ENCODE measurements at places on chromosomes 1 and 21.

DNA sequence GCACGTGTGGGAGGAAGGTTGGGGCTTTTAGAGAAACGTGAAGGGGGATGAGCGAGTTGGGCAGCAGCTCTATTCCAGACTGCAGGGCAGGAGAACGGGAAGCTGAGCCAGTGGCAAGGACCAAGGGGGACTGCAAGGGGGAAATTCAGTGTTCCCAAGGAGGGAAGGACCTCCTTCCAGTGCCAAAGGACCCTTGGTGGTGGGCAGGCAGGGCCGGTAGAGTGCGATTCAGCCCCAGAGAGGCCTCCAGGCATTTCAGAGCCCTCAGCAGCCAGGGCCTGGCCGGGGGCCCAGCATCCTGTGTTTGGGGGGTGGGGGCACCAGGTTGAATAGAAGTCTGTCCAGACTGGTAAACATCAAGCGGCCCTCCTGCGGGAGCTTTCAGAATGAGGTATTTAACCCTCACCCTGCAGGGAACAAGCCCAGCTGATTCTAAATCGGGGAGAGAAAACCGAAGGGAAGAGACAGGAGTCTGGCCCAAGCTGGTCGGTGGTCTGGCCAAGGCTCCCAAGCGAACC lies 2.3 kb downstream of the COL9A2 start:
- DNase-seq = no peak

- no peak for DNase-seq
Measured at GRCh38 chr1:190497565-190497964, 19.9 kb upstream of the BRINP3 start.

DNA sequence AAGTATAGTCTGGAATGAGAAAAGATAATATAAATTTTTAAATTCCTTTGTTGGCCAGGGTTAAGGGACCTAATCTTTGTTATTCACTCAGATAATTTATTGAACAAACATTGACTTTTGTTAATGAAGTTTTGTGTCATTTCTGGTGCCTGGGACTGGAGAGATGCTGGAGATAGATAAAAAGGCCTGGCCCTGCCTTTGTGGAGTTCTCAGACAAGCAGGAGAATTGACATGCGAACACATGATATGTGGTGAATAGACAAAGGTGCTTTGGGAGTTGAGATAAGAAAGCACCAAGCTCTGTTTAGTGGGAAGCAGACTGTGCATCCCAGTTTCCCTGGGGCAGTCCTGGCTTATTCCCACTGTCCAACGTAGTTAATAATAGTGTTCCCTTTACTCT lies 8.5 kb downstream of the C1orf21 start:
- no peak for DNase-seq

GRCh38 chr1:8776104-8776503 lies 41.3 kb downstream of the RERE start:
- DNase-seq = no peak

DNA sequence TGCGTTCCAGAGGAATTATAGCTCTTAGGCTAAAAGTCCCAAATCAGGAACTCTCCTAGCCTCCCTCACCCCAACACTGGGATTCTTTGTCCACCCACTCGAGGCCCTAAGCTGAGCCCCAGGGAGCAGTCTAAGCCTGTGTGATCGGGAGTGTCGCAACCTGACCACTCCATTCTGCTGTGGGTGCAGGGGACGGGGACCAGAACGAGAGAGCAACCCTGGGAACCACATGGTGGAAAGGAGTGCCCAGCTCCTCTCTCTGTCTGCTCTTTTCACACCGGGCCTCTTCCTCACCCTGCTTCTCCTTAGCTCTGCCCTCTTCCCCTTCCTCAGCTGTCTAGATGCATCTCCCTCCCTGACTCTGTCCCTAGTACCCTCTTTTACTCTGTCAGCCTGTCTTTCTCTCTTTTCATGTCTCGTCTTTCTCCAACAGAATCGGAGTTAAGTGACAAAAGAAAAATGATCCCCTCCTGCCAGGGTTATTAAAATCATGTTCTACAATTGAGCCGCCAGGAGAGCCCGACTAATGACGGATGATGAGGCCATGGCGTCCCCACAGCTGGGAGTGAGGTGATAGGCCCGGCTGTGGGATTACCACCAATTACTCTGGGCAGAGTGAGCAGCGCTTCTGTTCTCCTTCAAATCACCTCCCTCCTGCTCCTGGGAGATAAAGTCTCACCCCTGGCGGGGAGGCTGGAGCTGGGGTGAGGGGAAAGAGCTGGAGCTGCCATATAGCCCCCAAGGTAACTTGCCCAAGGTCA lies 34.5 kb upstream of the CSF3R start:
- DNase-seq = no peak

- DNase-seq = no peak
Measured at GRCh38 chr1:2279210-2279639, 51.1 kb downstream of the SKI start.

DNA sequence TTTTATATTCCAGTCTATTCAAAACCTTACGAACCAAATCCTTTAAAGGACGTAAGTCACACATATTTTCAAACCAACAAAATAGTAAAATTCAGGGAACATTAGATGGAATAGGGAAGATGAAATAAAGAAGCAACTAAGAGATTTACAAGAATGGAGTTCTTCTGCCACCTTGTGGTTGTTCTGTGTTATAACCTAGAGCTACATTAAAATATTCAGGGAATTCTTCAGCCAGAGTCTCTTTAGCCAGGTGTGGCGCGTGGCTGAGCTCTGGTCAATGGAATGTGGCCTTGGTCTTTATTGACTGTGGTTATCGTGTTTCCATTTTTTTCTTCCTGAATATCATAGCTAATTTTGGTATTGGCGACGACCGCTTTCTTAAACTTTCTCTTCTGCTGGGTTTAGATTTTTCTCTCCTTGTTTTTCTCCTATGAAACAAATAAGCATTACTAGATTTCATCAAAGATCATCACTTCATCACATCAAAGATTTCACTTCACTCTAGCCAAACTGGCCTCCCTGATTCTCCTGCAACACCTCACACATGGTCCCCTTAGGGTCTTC lies 221.3 kb downstream of the MRPL39 start:
- peak; percentile 6 for DNase-seq

DNA sequence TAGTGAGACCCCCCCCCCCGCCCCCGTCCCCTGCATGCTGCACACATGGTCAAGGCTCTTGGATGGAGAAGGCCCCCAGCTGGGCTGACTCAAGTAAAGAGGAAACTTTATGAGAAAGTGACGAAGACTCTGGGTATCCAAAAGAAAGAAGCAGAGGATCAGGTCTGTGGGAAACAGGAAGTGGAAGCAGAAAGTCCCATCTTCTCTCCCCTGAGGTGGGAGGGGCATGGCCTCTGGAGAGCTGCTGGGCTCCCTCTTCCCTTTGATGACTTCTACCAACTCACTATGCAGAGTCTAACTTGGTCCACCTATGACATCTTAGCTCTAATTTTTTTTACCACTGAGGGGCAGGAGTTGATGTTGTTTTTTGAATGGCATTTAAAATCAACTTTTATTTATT lies 42.7 kb upstream of the LIN9 start:
- DNase-seq = no peak

DNA sequence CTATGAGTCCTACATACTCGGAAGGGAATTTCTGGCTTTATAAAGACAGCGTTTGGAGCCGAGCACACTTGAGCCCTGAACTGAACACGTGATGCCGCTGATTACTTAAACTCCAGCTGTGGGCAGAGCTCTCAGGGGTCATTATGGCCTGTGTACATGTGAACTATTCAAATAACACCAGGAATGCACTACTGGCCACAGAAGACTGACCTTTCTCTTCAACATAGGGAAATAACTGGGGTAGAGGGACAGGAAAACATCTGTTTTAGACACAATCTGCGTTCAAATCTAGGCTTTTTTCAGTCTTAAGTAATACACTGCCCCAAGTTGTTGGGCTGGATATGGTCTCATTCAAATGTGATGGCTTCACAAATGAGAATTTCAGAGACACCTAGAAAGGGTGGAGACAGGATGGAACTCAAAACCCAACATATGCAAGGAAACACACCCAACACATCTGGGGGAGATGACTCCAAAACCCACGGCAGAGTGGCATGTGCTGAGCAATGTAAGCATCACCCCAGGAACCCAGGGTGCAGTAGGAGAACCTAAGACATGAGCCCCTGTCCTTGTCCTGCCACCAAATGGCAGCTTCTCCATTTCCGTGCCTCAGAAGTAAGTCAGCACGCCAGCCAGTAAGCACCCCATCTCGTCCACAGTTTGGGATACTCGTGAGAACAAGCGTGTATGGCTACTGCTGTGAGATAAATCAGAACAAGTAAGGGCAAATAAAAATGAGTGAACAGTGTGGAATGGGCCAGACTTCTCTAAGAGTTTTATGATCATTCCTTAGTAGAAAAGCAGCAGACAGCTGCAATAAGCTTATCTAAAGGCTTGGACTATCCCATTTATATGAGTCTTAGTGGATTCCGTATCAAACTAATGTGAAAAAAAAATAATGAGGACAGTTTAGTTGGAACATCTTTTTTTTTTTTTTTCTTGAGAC lies 24.9 kb downstream of the NID1 start:
- DNase-seq = no peak

DNA sequence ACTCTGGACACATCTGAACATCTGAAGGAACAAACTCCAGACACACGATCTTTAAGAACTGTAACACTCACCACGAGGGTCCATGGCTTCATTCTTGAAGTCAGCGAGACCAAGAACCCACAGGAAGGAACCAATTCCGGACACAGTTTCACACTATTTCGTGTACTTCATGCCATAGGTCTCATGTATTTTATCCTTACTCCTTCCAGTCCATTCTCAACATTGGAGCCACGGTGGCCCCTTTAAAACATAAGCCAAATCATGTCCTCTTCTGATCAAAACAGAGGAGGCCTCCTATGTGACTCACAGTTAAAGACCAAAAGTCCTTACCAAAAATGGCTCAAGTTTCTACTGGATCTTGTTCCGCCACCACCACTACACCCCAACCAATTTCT lies 29.8 kb upstream of the RCOR3 start:
- DNase-seq = no peak

DNA sequence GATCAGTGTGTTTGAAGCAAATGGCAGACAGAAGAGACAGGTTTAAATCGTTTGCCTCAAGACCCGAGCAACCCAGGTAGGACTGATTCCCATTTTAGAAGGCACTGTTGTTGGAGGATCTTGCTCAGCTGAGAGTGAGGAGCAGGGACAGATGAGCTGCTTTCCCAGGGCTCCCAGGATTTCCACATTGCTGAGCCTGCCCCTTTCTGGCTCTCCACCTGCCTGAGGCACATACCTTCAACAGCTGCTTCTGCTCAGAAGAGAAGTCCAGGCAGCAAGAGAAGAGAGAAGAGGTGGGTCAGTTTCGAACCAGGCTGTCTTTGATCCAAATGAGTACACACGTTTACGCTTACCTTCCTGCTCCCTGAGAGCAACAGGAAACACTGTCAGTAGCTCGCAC lies 5.7 kb downstream of the TNNT2 start:
- no peak for DNase-seq

GRCh38 chr21:37452227-37452626 lies 85.7 kb downstream of the DYRK1A start:
- DNase-seq = no peak
